COR-L47 (cell line): ENCODE measurements at places on chromosomes 7 and 10.
A peak's percentile ranks its signal among the peaks of the same experiment; 100 is the strongest.

- DNase-seq, result no peak
These were observed 1102.4 kb downstream of the SORCS3 start for GRCh38 chr10:105743343-105744056.

DNA sequence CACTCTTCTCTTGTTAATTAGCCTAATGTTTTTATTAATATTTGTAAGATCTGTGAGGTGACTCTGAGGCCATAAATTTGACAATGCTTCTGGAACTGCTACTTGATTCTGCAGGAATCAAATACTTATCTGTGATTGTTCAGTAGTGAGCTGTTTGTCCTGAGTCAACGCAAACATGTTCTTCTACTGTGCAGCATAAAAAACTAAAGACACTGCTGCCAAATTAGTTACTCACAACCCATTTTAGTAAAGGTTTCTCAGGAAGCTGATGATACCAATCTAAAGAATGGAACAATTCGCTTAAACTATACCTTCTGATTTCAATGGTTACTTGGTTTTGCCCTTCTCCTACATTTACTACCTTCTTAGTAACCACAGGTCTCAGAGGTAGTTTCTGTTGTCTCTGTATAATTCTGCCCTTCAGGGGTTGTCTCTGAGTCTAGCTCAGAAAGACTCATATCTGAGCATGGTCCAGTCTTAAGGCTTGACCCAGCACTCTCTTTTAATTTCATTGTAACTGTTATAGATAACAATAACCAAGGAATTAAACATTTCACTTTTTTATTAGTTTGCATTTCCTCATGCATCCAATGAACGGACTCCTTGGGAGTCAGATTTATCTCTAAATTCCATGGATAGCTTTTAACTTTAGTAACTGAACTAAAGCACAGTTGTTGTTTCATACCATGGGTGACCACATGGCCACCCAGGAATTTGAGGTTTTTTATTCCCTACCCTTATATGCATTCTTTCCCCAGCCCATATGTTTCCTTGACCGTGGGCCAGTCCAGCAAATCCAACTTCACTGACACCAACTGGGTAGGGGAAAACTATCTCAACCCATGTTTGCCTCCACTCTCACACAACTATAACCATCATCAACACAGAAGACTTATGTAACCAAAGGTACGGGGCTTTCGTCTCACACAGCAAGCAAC, 309.5 kb upstream of the TEX47 start:
- no peak for DNase-seq

GRCh38 chr7:77199013-77199966, at the start of gene FGL2:
FGL2 (minus strand) TSS chr7:77199819; CDS start chr7:77199793, 26 bp downstream.
- peak; percentile 42 for DNase-seq

GRCh38 chr7:105571891-105572290, 9.4 kb downstream of the EFCAB10 start:
- no peak for DNase-seq

DNA sequence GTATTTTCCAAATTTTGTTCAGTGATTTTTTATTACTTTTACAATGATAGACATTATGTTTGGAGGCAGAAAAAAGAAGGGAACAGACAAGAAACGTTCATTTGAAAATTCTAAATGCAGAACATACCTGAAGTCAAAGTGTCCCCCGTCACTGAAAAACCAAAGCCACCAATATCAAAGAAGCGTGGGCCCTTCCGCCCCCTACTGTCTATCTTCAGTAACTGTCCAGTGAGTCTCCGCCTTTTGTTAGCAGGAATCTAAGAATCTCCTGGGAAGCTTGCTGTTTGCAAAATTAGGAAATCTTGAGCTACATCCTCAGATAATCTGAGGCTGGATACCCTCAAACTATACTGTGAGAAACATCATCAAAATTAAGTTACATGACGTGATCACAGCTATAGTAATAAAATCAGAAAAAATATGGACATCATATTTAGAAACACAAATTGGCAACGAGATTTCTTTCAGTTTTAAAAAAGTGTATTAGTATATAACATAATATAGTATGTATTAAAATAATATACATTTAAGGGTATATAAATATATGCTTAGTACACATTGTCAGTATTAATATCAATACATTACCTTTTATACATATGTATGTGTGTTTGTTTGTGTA, 169.3 kb upstream of the AKR1E2 start:
- DNase-seq, result peak; percentile 18

GRCh38 chr10:127149501-127150081, 46.8 kb downstream of the INSYN2A start:
- no peak for DNase-seq

DNA sequence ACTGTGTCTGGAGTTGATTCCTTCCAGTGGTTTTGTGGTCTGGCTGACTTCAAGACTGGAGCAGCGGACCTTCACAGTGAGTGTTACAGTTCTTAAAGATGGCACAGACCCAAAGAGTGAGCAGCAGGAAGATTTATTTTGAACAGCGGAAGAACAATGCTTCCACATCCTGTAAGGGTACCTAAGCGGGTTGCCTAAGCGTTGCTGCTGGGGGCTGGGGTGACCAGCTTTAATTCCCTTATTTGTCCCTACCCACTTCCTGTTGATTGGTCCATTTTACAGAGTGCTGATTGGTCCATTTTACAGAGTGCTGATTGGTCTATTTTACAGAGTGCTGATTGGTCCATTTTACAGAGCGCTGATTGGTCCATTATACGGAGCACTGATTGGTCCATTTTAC, 13.2 kb downstream of the AKR1B15 start:
- no peak for DNase-seq

- no peak for DNase-seq
These were observed 113.8 kb downstream of the COL28A1 start for GRCh38 chr7:7421826-7422225.

DNA sequence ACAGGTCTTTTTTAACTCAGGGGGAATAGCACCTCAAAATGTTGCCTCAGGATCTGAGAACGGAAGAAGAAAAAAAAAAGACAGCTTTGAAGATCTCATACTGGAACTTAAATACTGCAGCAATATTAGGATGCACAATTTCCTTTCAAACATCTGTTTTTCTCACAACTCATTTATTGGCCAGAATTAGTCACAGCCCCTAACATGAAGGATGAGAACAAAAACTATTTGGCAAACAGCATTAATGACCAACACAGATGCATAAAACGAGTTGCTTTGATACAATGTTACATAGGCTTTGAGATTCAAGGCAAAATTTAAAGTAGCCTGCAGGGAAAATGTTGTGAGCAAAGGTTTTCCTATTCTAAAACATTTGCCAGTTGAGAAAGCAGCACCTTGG, 36.5 kb downstream of the JMJD1C start:
- no peak for DNase-seq
